Activated CD4-positive, alpha-beta memory T cell treated with anti-CD3 and anti-CD28 coated beads for 36 hours (primary cell): ENCODE measurements at places on chromosomes 2 and 18. TPM values are rescaled to one million over a fixed set of nuclear protein-coding genes. Genes with fewer than 3 reads are reported as not detected.

ERBB4 gene
- not detected for total RNA-seq

CRYGC gene
- total RNA-seq = not detected

CIAO1 gene
- 87.1 TPM for total RNA-seq

SLC4A5 gene
- total RNA-seq = 2.9 TPM

EPC2 gene
- total RNA-seq = 16.7 TPM

SERPINB13 gene
- total RNA-seq = not detected

GRCh38 chr2:58604096-58604495, 363.0 kb upstream of the FANCL start:
- no peaks in the 10 kb centered on the region for H3K27me3 ChIP-seq
- no peaks in the 10 kb centered on the region for H3K36me3 ChIP-seq
- no peak for DNase-seq
- H3K27ac ChIP-seq = no peak overlapping the region
- no peak overlapping the region for H3K4me3 ChIP-seq
- H3K4me1 ChIP-seq = no peaks in the 10 kb centered on the region

DNA sequence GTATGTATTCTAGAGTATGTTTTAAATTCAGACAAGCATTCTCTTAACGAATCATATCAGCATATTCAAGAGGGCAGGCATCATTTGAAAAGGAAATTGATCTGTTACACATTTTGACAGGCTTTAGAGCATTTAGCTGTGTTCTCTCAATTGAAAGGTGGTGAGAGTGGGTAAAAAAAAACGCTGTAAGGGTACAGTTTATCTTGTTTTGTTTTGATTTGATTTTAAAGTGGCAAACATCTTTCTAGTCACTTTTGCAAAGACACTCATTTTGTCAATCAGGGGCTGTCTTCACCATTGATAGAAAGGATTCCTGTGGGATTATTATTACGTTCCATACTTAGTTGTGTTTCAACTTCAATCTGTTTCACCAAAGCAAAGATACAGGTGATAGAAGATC, 2.2 kb downstream of the CDH19 start:
- H3K27ac ChIP-seq = no peak overlapping the region
- no peak overlapping the region for H3K4me3 ChIP-seq
- H3K27me3 ChIP-seq = no peaks in the 10 kb centered on the region
- H3K4me1 ChIP-seq = no peaks in the 10 kb centered on the region
- no peak for DNase-seq

GRCh38 chr2:10412380-10412779, 35.7 kb downstream of the ODC1 start:
- H3K36me3 ChIP-seq = peaks cover 7% of the 10 kb centered on the region
- peak; percentile 66 for DNase-seq
- H3K27me3 ChIP-seq = no peaks in the 10 kb centered on the region
- peaks cover 28% of the 10 kb centered on the region for H3K4me1 ChIP-seq

DNA sequence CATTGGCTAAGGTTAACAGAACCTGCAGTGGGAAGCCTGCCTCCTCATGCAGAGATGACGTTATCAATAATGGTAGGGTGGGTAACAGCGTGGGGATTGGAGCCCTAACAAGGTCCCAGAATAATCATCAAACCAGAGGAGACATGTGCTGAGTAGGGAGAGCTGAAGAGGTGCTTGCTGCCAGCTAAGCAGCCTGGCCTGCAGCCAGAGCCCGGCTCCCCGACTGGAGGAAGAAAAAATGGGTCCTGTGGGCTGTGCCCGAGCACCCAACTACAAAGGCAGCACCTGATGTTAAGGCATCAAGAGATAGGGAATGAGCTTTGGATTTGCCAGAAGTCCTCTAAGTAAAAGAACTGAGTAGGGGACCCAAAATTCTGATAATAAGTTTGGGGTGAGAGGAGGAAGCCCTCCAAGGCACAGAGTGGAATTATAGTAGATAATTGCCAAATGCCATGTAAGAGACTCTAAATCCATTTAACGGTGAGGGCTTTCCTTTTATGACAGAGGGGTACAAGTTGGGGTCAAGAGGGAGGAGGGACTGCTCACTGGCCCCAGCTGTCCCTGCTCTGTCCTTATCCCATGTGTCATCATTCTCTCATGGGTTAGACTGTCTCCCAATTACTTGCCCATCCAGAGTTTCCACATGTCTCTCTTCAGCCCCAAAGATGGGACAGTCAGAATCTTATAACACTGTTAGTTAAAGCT, 156.1 kb downstream of the ANTXR1 start:
- no peaks in the 10 kb centered on the region for H3K36me3 ChIP-seq
- peaks cover 38% of the 10 kb centered on the region for H3K27me3 ChIP-seq
- H3K4me1 ChIP-seq = no peaks in the 10 kb centered on the region

GRCh38 chr2:41973871-41974270, 74.0 kb upstream of the PKDCC start:
- H3K27ac ChIP-seq = no peak overlapping the region
- no peak for DNase-seq
- H3K4me1 ChIP-seq = no peaks in the 10 kb centered on the region
- peaks cover 2% of the 10 kb centered on the region for H3K27me3 ChIP-seq
- no peak overlapping the region for H3K4me3 ChIP-seq

DNA sequence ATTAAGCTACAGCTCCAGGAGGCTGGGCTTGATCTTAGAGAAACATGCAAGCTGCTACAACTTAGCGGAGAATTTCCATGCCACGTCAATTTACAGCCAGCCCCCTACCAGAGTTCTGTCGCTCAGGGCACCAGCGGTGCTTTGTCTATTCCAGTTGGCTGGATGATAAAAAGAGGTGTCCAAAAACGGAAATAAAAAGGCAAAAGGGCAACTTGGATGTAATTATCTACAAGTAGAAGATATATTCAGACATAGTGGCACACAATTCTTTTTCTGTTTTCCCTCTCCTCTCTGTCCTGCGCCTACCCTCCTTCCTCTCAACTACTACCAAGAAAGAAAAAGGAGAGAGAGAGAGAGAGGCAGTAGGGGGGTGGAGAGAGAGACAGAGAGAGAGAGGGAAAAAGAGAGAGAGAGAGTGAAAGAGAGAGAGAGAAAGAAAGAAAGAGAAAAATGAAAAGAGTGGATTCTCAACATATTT, 363 bp upstream of the RFTN2 start:
- DNase-seq = no peak
- H3K27me3 ChIP-seq = peaks cover 12% of the 10 kb centered on the region
- H3K4me1 ChIP-seq = no peaks in the 10 kb centered on the region
- no peaks in the 10 kb centered on the region for H3K36me3 ChIP-seq
- no peak overlapping the region for H3K27ac ChIP-seq
- no peak overlapping the region for H3K4me3 ChIP-seq

GRCh38 chr2:198168651-198169050, 364.3 kb downstream of the PLCL1 start:
- H3K36me3 ChIP-seq = no peaks in the 10 kb centered on the region
- H3K4me3 ChIP-seq = no peak overlapping the region
- no peak for DNase-seq
- no peaks in the 10 kb centered on the region for H3K27me3 ChIP-seq

- H3K36me3 ChIP-seq = peaks cover 45% of the 10 kb centered on the region
- DNase-seq = no peak
- H3K27ac ChIP-seq = no peak overlapping the region
- no peak overlapping the region for H3K4me3 ChIP-seq
- H3K4me1 ChIP-seq = no peaks in the 10 kb centered on the region
- no peaks in the 10 kb centered on the region for H3K27me3 ChIP-seq
Observed at GRCh38 chr2:190202604-190203003, 117.0 kb downstream of the HIBCH start.

GRCh38 chr2:25877431-25878360, 591 bp downstream of the ASXL2 start:
- H3K4me3 ChIP-seq = peak overlapping the region; percentile 93
- no peaks in the 10 kb centered on the region for H3K27me3 ChIP-seq
- H3K27ac ChIP-seq = peak overlapping the region; percentile 94
- peaks cover 42% of the 10 kb centered on the region for H3K4me1 ChIP-seq
- DNase-seq = peak; percentile 63
- peaks cover 5% of the 10 kb centered on the region for H3K36me3 ChIP-seq

DNA sequence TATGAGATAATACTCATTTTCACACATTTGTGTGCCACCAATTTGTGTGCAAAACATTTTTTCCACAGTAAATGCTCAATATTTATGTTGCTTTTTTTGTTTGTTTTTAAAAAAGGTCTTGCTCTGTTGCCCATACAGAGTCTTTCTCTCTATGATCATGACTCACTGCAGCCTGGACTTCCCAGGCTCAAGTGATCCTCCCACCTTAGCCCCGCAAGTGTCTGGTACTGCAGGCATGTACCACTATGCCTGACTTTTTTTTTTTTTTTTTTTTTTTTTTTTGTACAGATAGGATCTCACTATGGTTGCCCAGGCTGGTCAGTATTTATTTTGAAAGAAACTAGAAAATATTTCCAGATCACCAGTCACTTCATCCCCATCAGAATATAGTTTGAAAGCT, 297.8 kb upstream of the GYPC start:
- no peak for DNase-seq
- no peak overlapping the region for H3K27ac ChIP-seq
- H3K4me1 ChIP-seq = no peaks in the 10 kb centered on the region
- peaks cover 5% of the 10 kb centered on the region for H3K27me3 ChIP-seq

DNA sequence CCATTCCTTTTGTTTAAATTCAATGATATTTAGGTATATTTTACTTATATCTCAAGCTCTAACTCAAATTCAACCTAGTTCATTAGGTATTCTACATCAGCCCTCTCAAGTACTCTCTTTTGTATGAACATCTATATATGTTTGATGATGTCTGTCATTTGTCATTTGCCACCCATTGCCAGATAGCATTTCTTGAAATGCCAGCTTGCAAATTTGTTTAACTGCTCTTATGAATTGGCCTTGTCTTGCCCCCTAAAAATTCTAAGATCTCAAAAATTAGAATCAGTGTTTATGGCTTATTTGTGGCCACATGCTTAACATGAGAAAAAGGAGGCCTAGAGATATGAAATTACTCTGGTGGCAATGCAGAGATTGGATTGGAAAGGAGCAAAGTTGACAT, 1140.3 kb upstream of the DDX18 start:
- H3K4me3 ChIP-seq = no peak overlapping the region
- DNase-seq = no peak
- H3K27me3 ChIP-seq = no peaks in the 10 kb centered on the region
- no peak overlapping the region for H3K27ac ChIP-seq
- H3K4me1 ChIP-seq = no peaks in the 10 kb centered on the region

GRCh38 chr2:32622570-32623310, 5.1 kb upstream of the TTC27 start:
- no peak overlapping the region for H3K4me3 ChIP-seq
- DNase-seq = no peak
- no peak overlapping the region for H3K27ac ChIP-seq
- H3K27me3 ChIP-seq = no peaks in the 10 kb centered on the region

GRCh38 chr2:74223941-74224770, 25.7 kb downstream of the MTHFD2 start:
- DNase-seq = no peak
- no peak overlapping the region for H3K4me3 ChIP-seq
- H3K27me3 ChIP-seq = no peaks in the 10 kb centered on the region
- peaks cover 20% of the 10 kb centered on the region for H3K36me3 ChIP-seq

DNA sequence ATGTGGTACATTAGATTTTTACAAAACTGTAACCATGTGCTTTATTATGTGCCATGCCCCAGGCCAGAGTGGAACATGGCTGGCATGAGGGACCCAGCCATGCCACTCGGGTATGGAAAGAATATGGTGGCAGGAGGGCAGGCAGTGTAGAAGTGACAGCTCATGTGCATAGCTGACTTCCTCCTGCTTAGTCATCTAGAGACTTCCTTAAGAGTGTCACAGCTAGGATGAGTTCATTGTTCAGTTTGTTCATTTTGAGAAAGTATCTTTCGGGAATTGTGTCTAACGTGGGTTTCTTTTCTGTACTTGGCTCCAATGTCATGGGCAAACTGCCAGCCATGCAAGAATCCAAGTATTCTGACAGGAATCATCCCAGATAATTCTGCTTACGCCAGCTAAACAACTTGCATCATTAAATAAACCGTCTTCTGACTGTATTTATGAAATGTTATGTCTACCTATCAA, 94.3 kb upstream of the ITGB6 start:
- peak overlapping the region; percentile 18 for H3K27ac ChIP-seq
- peaks cover 76% of the 10 kb centered on the region for H3K4me1 ChIP-seq
- peaks cover 50% of the 10 kb centered on the region for H3K36me3 ChIP-seq
- H3K27me3 ChIP-seq = no peaks in the 10 kb centered on the region

DNA sequence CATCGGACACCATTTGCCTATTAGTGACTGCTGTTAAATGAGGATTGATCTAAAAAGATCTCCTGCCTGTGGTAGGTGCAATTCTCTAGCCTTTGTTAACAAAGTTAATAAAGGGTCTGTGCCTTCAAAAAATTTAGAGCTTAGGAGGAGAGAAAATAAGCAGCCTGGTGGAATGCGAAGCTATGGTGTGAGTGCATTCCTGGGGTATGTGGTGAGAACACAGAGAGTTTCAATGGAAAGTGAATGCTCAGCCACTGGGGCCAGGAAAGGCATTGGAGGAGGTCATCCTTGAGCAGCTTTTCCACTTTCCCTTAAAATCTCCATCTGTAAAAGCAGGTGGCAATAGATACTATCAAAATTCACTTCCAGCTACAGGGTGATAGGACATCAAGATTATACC, 331.2 kb upstream of the LRATD1 start:
- no peaks in the 10 kb centered on the region for H3K36me3 ChIP-seq
- no peak overlapping the region for H3K27ac ChIP-seq
- H3K4me3 ChIP-seq = no peak overlapping the region
- H3K27me3 ChIP-seq = no peaks in the 10 kb centered on the region
- DNase-seq = no peak
